ENCODE measurements at places on chromosomes 1 and 21. TPM values are rescaled to one million over a fixed set of nuclear protein-coding genes. Genes with fewer than 3 reads are reported as not detected.

DNA sequence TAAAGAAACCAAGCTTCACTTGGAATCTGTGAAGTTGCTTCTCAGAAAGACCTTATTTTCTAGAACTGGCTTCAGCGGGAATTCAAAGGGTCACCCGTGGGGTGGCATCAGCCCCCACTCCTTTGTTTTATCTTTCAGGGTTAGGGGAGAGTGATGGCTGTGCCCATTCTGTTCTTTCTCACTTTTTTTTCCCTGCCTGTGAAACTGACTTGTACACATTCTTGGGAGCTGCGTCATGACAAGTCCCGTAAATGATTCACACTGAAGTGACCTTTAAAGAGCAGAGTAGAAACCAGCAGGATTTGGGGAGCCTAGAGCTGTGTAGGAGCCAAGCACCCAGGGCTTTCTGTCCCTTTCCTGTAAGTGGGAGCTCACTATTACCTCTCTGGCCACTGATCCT, 43.8 kb downstream of the SLC44A3 start:
- no peak for DNase-seq
- H3K27ac ChIP-seq = peak overlapping the region; percentile 46
- peaks cover 54% of the 10 kb centered on the region for H3K4me1 ChIP-seq
- no peaks in the 10 kb centered on the region for H3K36me3 ChIP-seq
- peaks cover 7% of the 10 kb centered on the region for H3K27me3 ChIP-seq

DNA sequence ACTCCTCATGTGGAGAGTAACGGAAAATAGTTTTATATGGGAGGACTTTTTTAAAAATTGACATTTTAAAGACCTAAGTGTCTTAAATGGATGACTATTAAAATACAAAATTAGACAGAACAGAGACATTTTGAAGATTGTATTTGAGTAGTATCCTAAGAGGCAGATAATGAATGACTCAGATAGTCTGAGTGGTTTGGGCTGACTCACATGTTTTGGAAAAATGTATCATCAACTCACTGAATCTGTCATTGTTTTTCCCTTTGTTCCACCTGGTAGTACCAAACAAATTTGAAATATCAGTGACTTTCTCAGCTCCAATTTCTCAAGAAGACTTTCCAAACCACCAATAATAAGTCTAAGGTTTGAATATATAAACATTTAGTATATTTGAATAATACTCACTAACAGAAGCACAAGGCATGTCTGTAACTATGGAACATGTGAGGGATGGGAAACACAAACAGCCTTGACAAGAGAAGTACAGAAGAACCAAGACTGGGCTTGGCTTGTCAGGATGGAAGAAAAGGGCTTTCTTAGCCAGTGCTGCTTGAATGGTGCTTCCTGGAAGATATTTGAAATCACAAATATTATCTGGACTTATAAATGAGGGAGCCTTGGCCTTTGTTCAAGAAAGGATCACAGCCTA, 90.6 kb downstream of the SGIP1 start:
- no peaks in the 10 kb centered on the region for H3K36me3 ChIP-seq
- H3K27me3 ChIP-seq = no peaks in the 10 kb centered on the region
- no peaks in the 10 kb centered on the region for H3K4me1 ChIP-seq
- H3K4me3 ChIP-seq = no peak overlapping the region
- no peak for DNase-seq

DNA sequence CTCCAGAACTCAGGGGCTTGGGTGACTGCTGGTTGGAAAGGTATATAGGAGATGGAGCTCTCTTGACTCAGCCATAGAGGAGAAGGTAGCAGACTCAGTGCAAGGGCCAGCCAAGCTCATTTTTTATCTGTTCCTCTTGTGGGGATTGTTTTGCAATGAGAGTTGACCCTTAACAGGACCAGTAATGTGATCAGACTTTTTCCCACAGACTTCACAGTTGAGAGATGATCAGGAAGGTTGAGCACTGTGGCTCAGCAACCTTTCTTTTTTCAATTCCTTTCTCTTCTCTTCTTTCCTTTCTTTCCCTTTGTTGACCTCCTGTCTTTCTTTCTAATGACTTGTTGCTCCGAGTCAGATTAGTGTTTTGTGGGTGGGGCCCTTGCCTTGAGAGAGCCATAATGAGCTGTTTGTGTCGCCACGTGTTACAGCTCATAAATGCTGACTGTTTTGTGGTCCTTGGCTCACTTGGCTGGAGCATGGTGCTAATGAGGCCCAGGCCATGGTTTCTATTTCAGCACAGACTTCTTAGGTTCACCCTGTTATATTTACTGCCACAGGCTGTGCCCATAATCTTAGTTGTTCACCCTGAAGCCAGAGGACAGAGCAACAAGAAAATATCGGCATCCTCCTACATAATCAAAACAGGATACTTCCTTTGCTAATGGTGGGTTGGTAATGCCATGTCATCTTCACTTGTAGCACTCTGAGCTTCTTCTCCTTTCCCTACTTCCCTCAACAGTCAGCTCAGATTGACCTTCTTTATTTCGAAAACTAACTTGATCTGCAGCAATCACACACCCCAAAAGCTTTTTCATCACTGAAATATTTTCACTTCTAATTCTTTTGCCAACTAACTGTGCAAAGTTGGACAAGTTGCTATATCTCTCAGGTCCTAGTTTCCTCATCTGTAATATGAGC, 13.9 kb downstream of the ADAM30 start:
- no peak for DNase-seq
- H3K36me3 ChIP-seq = peaks cover under 1% of the 10 kb centered on the region
- no peak overlapping the region for H3K4me3 ChIP-seq
- no peak overlapping the region for H3K27ac ChIP-seq

- no peak overlapping the region for H3K4me3 ChIP-seq
- no peak overlapping the region for H3K27ac ChIP-seq
- DNase-seq = no peak
- peaks cover 10% of the 10 kb centered on the region for H3K27me3 ChIP-seq
Measured at GRCh38 chr1:110476028-110476765, 25.2 kb downstream of the PROK1 start.

DNA sequence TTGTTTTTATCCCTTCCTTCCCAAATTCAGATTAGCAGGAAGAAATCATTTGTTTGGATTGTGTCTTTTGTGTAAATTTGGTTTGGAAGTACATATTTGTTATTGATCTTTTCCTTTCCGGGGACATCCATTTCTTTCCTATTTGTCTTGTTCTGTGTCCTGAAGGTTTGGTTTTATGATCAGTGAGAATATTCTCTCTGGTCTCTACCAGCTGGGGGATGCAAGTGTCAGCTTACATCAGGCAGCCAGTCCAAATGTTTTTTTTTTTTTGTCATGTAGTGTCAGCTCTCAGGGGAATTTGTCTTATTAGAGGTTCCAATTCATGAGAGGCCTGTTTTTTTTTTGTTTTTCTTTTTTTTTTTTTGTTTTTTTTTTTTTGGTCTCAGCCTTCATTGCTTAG, 479.2 kb upstream of the LRRC7 start:
- peak overlapping the region; percentile 44 for H3K4me3 ChIP-seq
- DNase-seq = no peak
- no peaks in the 10 kb centered on the region for H3K27me3 ChIP-seq
- peaks cover 22% of the 10 kb centered on the region for H3K4me1 ChIP-seq
- peaks cover 5% of the 10 kb centered on the region for H3K36me3 ChIP-seq

- H3K36me3 ChIP-seq = no peaks in the 10 kb centered on the region
- peak overlapping the region; percentile 60 for H3K4me3 ChIP-seq
- peaks cover 2% of the 10 kb centered on the region for H3K27me3 ChIP-seq
- peak; percentile 21 for DNase-seq
- peak overlapping the region; percentile 56 for H3K27ac ChIP-seq
- peaks cover 17% of the 10 kb centered on the region for H3K4me1 ChIP-seq
Measured at GRCh38 chr1:84672080-84672854, 18.0 kb downstream of the SSX2IP start.

Gene RAP1A
- total RNA-seq = 17.9 TPM

Gene CACNA1S
- total RNA-seq = 0.07 TPM

Gene C1orf216
- 21.6 TPM for total RNA-seq

Gene MYCL
- 97.7 TPM for total RNA-seq

All from glutamatergic neuron (in vitro differentiated cells).